ENCODE measurements at places on chromosomes 6 and 20. TPM values are rescaled to one million over a fixed set of nuclear protein-coding genes. Genes with fewer than 3 reads are reported as not detected.

- H3K36me3 ChIP-seq, result no peaks in the 10 kb centered on the region
- no peak for DNase-seq
- H3K4me1 ChIP-seq, result no peaks in the 10 kb centered on the region
Measured at GRCh38 chr20:51705400-51705799, 62.8 kb downstream of the ATP9A start.

The CD40 gene
- 410 TPM for total RNA-seq

GRCh38 chr6:44333273-44333919 lies 9.1 kb upstream of the SPATS1 start:
- H3K27me3 ChIP-seq, result peaks cover 19% of the 10 kb centered on the region
- H3K36me3 ChIP-seq, result no peaks in the 10 kb centered on the region
- H3K4me3 ChIP-seq, result no peak overlapping the region
- H3K4me1 ChIP-seq, result no peaks in the 10 kb centered on the region
- H3K27ac ChIP-seq, result no peak overlapping the region
- no peak for DNase-seq

The ATP6V1G2 gene
- 1.9 TPM for total RNA-seq

DNA sequence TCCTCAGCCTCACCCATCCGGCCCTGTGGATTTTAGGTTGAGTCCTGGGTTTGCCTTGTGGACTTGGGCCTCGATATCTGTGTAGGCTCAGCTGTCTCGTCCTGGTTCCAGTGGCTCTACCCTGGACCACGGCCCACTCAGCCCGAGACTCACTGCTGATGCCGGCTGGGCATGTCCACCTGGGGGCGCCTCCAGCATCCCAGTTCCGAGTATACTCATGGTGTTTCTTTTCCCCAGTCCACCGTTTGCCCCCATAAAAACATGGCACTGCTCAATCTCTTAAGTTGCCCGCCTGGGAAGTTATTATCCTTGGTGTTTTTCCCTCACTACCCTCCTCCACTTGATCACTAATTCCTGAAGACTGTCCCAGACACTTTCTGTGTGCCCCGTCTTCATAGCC lies 99.1 kb downstream of the ARID1B start:
- H3K27me3 ChIP-seq, result no peaks in the 10 kb centered on the region
- H3K4me1 ChIP-seq, result peaks cover 75% of the 10 kb centered on the region
- no peak overlapping the region for H3K4me3 ChIP-seq
- peaks cover 28% of the 10 kb centered on the region for H3K36me3 ChIP-seq

DNA sequence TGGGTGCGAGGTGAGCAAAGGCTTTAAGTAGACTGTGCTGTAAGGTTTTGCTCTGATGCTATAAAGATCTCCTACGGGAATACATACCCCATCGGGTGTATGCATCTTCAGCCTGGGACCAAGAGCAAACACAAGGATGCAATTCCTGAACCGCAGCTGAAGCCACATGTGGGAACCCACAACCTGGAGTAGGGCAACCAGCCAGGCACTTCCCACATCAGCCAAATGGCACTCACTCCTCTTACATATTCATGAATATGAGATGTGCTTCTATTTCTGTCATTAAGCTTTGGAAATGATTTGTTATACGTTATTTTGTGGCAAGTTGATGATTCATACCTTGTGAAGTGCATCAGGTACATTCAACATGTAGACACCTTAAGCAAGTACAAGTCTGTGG lies 619.2 kb downstream of the C6orf118 start:
- no peaks in the 10 kb centered on the region for H3K27me3 ChIP-seq
- DNase-seq, result no peak
- no peak overlapping the region for H3K4me3 ChIP-seq

GRCh38 chr6:153862139-153862538 lies 176.9 kb upstream of the OPRM1 start:
- no peak overlapping the region for H3K4me3 ChIP-seq
- H3K27me3 ChIP-seq, result no peaks in the 10 kb centered on the region
- no peak overlapping the region for H3K27ac ChIP-seq
- DNase-seq, result no peak
- H3K36me3 ChIP-seq, result no peaks in the 10 kb centered on the region

- DNase-seq, result no peak
- H3K27ac ChIP-seq, result no peak overlapping the region
- no peaks in the 10 kb centered on the region for H3K27me3 ChIP-seq
- no peaks in the 10 kb centered on the region for H3K4me1 ChIP-seq
- no peak overlapping the region for H3K4me3 ChIP-seq
Measured at GRCh38 chr20:6829510-6830116, 62.1 kb downstream of the BMP2 start.

The FAM120B gene
- total RNA-seq, result 35.1 TPM

DNA sequence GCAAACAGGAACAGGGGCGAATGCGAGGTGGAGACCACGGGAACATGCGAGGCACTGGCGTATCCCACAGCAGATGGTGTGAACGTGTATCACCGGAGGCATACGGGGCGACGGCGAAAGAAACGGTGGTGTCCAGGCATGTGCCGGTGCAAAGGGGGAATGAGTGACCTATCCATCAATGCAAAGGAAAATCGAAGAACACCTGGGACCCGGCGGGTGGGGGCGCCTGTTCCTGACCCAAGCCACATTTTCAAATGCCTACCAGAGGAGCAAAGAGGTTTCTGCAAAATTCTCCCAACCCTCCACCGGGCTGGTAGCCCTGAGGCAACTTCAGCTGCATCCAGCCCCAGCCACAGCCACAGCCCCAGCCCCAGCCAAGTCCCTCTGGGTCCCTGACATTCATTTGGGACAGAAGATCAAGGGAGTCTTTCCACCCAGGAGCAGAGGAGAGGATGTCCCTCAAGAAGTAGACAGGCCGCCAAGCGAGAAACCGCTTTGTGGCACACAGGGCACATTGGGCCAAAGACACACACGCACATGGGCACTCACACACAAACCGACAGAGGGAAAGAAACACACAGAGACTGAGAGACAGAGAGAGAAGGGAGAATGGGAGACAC lies 164.0 kb upstream of the ZNF337 start:
- no peak for DNase-seq
- no peak overlapping the region for H3K27ac ChIP-seq
- H3K4me1 ChIP-seq, result peaks cover 52% of the 10 kb centered on the region

DNA sequence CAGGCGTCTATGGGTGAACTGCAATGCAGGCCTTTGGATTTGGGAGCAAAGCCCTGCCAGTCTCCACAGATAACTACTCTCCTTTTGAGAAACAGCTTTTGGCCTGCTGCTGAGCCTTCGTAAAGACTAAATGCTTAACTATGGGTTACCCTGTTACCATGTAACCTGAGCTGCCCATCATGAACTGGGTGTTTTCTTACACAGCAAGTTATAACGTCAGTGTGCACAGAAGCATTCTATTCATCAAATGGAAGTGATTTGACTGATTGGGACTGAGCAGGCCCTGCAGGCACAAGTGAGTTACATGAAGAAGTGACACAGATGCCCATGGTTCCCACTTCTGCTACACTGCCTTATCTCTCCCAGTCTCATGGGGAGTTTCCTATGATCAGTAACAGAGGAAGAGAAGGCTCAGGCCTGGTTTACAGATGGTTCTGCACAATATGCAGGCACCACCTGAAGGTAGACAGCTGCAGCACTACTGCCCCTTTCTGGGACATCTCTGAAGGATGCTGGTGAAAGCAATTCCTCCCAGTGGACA lies 319.1 kb downstream of the CD83 start:
- H3K36me3 ChIP-seq, result no peaks in the 10 kb centered on the region
- no peaks in the 10 kb centered on the region for H3K27me3 ChIP-seq
- no peak for DNase-seq

GRCh38 chr6:109896341-109896740 lies 81.8 kb upstream of the GPR6 start:
- no peak overlapping the region for H3K4me3 ChIP-seq
- H3K27ac ChIP-seq, result no peak overlapping the region
- H3K4me1 ChIP-seq, result peaks cover 60% of the 10 kb centered on the region
- H3K36me3 ChIP-seq, result no peaks in the 10 kb centered on the region
- no peaks in the 10 kb centered on the region for H3K27me3 ChIP-seq
- DNase-seq, result no peak

The TNFAIP3 gene
- total RNA-seq, result 226 TPM

GRCh38 chr6:132136981-132137380 lies 185.8 kb upstream of the CCN2 start:
- H3K4me3 ChIP-seq, result peak overlapping the region; percentile 53
- DNase-seq, result no peak
- H3K4me1 ChIP-seq, result peaks cover 86% of the 10 kb centered on the region
- H3K27me3 ChIP-seq, result no peaks in the 10 kb centered on the region

The CAP2 gene
- not detected for total RNA-seq

GRCh38 chr6:156618600-156619205 lies 158.5 kb upstream of the ARID1B start:
- H3K4me1 ChIP-seq, result peaks cover 17% of the 10 kb centered on the region
- H3K27ac ChIP-seq, result no peak overlapping the region
- DNase-seq, result no peak
- H3K36me3 ChIP-seq, result no peaks in the 10 kb centered on the region
- H3K4me3 ChIP-seq, result no peak overlapping the region
- no peaks in the 10 kb centered on the region for H3K27me3 ChIP-seq

GRCh38 chr6:165821754-165822153 lies 158.7 kb upstream of the PDE10A start:
- H3K4me1 ChIP-seq, result no peaks in the 10 kb centered on the region
- no peak for DNase-seq
- H3K27me3 ChIP-seq, result peaks cover 17% of the 10 kb centered on the region
- no peak overlapping the region for H3K27ac ChIP-seq
- H3K4me3 ChIP-seq, result no peak overlapping the region

GRCh38 chr6:38350220-38350619 lies 289.5 kb downstream of the BTBD9 start:
- peaks cover 8% of the 10 kb centered on the region for H3K36me3 ChIP-seq
- H3K27ac ChIP-seq, result no peak overlapping the region
- no peak overlapping the region for H3K4me3 ChIP-seq
- H3K27me3 ChIP-seq, result no peaks in the 10 kb centered on the region

GRCh38 chr20:45611054-45611453 lies 18.5 kb upstream of the WFDC10A start:
- H3K4me1 ChIP-seq, result no peaks in the 10 kb centered on the region
- H3K4me3 ChIP-seq, result no peak overlapping the region
- peaks cover 32% of the 10 kb centered on the region for H3K27me3 ChIP-seq
- H3K27ac ChIP-seq, result no peak overlapping the region
- no peaks in the 10 kb centered on the region for H3K36me3 ChIP-seq

The TGM3 gene
- total RNA-seq, result not detected

- no peak for DNase-seq
- H3K4me1 ChIP-seq, result peaks cover 51% of the 10 kb centered on the region
- H3K4me3 ChIP-seq, result no peak overlapping the region
- H3K36me3 ChIP-seq, result peaks cover 15% of the 10 kb centered on the region
- H3K27me3 ChIP-seq, result no peaks in the 10 kb centered on the region
Measured at GRCh38 chr20:37377346-37378081, 31.6 kb downstream of the SRC start.

DNA sequence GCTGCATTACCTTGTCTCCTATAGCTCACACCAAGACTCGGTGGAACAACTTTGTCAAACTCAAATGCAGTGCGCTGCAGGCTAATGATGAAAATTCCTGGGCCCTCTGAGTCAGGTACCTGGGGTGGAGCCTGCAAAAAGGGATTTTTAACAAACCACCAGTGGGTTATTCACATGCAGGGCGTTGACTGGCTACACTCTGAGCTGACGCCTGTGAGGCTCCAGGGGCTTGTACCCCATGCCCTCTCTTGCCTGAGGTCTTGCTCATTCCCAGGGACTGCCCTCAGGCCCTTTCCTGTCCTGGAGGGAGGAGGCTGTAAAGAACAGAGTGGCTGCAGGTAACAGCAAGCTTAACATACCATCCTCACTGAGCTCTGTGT lies 9.2 kb downstream of the GTSF1L start:
- H3K4me3 ChIP-seq, result no peak overlapping the region
- no peak for DNase-seq
- no peak overlapping the region for H3K27ac ChIP-seq
- peaks cover 8% of the 10 kb centered on the region for H3K4me1 ChIP-seq

DNA sequence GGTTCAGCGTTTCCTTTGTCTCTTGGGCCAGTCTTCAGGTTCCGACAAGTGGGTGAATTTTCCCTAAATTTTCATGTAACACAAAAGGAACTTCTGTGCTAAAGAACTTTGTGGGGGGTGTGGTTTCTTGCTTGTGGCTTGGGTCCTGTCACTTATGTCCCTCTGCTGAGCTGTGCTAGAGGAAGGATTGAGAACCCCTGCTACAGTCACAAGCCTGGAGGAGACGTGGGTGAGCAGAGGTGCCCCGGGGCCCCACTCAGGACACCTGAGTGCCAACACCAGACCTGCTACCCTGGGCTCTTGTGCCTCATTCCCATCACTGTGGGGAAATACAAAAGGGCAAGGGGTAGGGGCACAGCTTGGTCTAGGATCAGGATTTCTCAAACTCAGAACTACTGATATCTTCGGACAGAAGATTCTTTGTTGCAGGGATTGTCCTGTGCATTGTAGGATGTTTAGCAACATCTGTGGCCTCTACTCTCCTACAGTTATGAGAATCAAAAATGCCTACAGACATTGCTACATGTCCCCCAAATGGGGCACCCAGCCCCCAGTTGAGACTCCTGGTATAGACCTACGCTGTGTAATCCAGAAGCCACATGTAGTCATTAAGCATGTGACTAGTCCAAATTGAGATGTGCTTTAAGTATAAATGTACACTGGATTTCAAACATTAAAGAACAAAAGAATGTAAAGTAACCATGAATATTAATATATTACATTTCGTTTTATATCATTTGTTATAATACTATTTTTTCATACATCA lies 128.7 kb downstream of the LY86 start:
- H3K4me3 ChIP-seq, result no peak overlapping the region
- H3K4me1 ChIP-seq, result peaks cover 18% of the 10 kb centered on the region
- no peak overlapping the region for H3K27ac ChIP-seq
- no peaks in the 10 kb centered on the region for H3K36me3 ChIP-seq
